ENCODE measurements at places on chromosomes 4 and X.
A peak's percentile ranks its signal among the peaks of the same experiment; 100 is the strongest.

- DNase-seq: no peak
Observed at GRCh38 chr4:89266128-89266527, 41.5 kb downstream of the GPRIN3 start.

DNA sequence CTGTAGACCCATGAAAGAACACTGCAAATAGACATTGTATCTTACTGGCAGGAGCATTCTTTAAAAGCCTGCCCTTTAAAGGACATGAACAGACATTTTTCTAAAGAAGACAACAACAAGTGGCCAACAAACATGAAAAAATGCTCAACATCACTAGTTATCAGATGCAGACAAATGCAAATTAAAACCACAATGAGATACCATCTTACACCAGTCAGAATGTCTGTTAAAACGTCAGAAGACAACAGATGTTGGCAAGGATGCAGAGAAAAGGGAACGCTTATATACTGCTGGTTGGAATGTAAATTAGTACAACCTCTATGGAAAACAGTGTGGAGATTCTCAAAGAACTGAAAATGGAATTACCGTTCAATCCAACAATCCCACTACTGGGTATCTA lies 77.2 kb downstream of the ATP10D start:
- no peak for DNase-seq

- peak; percentile 45 for DNase-seq
Observed at GRCh38 chr4:11106759-11107158, 321.9 kb downstream of the HS3ST1 start.

DNA sequence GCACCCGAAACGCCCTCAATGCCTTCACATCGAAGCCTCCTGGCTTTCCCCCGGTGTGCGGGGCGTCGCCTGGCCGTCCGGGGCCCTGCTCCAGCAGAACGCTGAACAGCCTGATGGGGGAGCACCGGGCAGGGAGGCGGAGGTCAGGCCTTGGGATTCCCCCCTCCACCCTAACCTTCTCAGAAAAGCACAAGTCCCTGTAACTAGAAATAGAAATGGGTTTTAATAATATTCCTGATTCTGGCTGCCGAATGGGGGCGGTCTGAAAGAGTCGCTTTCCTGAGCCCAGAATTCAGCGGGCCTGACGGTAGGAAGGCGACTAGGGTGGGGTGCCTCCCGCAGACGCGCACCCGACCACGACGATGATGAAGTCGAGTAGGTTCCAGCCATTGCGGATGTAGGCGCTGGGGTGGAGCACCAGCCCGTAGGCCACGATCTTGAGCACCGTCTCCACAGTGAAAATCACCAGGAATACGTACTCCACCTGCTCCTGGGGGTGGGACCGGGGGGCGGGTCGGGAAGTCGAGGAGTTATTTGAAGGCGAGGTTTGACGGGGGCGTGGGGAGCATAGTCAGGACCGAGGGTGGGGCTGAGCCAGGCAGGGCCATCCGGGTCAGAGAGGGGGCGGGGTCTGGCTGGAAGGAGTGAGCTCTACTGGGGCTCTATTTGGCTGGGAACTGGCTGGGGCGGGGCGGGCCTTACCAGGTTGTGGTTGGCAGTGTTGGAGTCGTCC lies 2.5 kb downstream of the CACNA1F start:
- peak; percentile 51 for DNase-seq

- no peak for DNase-seq
Observed at GRCh38 chr4:123480706-123481418, 84.3 kb downstream of the SPRY1 start.

DNA sequence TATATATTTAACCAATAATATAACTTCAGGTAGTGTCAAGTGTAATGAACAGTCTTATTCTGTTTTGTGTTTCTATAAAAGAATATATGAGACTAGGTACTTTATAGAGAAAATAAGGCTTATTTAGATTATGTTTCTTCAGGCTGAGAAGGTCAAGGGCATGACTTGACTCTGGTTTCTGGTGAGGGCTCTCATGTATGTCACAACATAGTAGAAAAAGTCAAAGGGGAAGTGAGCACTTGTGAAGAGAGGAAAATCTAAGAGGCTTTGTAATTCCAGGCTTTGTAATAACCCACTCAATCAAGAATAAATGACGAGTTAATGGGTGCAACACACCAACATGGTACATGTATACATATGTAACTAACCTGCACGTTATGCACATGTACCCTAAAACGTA lies 27.6 kb downstream of the PRR32 start:
- no peak for DNase-seq

DNA sequence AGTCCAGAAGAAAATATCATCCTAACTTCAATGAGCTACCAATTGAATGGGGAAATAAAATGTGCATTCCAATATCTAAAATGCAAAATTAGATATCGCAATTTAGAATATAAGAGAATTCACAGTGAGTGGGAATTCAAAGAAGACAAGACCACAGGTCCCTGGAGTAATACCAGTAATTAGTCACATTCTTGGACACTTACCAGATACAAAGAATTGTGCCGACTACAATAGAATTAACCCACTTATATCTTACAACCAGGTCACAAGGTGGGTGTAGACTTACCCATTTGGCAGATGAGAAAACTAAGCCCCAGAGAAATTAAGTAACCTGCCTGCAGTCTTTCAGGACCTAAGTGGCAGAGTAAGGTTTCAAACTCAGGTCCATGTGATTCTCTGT lies 84.3 kb upstream of the C1QTNF7 start:
- DNase-seq: no peak

GRCh38 chr4:156999175-156999517 lies 27.5 kb upstream of the PDGFC start:
- peak; percentile 47 for DNase-seq

GRCh38 chr4:19195696-19196095 lies 1056.0 kb upstream of the SLIT2 start:
- DNase-seq: no peak

DNA sequence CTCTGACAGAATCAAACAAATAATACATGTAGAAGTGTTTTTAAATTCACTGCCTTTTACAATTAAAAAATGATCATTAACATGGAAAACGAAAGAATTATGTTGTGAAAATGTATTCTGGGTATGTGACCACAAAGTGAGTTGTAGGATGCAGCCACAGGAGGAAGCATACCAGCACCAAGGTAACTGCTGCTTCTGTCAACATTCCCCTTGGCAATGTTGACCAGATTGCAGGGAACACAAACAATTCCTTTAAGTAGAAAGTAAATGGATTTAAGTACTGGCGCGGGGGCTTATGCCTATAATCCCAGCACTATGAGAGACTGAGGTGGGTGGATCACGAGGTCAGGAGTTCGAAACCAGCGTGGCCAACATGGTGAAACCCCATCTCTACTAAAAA lies 1877.9 kb upstream of the PCDH7 start:
- DNase-seq: no peak

- peak; percentile 25 for DNase-seq
Observed at GRCh38 chrX:136157187-136157586, 9.9 kb downstream of the FHL1 start.

GRCh38 chr4:117783716-117784115 lies 250.6 kb upstream of the NDST3 start:
- DNase-seq: no peak

- peak; percentile 39 for DNase-seq
Observed at GRCh38 chrX:15973299-15973698, 118.7 kb upstream of the AP1S2 start.

GRCh38 chr4:88989990-88990389 lies 67.0 kb downstream of the FAM13A start:
- DNase-seq: no peak

- peak; percentile 69 for DNase-seq
Observed at GRCh38 chrX:97563531-97564133, 679.9 kb downstream of the RPA4 start.

DNA sequence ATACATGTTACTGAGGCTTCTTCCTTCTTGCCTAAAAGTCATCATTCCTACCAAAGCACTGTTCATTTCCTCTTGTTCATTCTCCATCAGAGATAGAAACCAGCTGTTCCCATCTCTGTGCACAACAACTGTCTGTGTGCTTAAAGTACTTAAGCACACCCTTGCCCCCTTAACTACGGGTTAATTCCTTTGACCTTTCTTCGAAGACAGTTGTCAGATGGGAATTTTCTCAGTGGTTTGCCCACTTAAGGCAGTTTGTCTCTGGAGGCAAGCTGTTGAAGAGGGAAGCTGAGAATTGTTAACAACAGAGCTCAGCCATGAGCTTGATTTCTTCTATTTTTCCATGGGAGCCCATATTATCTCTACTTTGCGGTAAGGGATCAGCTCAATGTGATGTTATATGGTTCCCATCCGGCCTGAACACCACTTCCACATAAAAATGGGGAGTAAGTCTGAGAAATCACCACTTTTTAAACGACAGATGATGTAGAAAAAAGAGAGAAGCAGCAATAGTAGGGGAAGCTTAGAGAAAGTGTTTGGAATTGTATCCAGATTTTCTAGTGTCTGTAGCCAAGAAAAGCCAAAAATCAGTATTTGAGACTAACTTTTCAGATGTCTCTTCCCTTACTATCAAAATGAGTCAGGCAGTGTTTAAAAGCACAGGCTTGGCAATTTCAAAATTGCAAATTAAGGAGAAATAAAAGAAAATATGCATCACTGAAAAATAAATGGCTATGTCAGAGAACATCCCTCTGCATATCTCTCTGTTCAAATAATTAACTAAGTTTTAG lies 194.4 kb downstream of the SLIT2 start:
- DNase-seq: no peak

DNA sequence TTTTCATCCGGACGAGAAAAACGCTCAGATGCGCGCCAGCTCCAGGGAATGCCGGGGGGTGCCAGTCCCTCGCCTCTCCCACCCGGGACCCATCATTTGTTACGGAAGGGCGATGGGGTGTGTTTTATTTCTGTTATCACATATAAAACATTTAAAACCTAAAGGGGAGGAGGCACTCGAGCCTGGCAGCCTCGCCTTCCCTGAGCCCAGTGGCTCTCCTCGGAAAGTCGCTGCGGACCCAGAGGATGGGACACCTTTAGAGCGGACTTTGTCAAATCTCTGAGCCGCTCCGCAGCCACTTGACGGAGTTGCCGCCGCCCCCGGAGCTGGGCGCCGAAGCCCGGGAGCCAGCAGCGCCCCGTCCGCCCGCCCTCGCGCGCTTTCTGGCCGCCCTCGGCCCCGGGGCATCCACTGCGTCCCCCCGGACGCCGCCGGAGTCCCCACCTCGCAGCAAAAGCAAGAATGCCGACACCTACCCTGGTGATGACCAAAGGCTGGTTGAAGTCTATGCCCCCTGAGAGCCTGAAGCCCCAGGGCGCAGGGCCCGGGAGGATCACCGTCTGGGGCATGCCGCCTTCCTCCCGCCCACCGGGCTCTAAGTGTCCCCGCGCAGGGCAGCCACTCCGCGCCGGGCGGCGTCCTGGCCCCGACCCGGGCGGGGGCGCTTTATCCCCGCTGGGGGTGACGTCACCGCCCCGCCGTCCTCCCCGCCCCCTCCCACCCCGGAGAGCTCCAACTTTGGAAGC lies at the start of gene PDLIM3:
PDLIM3 (minus strand) TSS at position 642 of the 746 bp plus-strand sequence; CDS start at position 569, 73 bp downstream.
- no peak for DNase-seq

GRCh38 chrX:30065226-30065625 lies 150.1 kb upstream of the MAGEB2 start:
- no peak for DNase-seq

DNA sequence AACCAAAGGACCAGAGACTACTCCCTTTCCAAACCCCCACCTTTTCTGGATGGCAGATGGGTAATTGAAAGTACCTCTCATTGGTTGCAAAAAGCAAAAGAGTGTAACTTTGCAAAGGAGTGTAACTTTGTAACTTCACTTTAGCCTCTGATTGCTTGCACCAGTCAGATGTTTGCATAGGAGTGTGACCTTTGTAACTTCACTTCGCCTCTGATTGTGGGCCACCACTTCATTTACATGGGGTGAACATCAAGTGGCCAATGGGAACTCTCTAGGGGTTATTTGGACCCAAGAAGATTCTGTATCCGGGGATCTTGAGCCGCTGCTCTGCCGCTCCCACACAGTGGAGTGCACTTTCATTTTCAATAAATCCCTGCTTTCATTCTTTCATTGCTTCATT lies 9.9 kb upstream of the SLC25A43 start:
- DNase-seq: no peak

DNA sequence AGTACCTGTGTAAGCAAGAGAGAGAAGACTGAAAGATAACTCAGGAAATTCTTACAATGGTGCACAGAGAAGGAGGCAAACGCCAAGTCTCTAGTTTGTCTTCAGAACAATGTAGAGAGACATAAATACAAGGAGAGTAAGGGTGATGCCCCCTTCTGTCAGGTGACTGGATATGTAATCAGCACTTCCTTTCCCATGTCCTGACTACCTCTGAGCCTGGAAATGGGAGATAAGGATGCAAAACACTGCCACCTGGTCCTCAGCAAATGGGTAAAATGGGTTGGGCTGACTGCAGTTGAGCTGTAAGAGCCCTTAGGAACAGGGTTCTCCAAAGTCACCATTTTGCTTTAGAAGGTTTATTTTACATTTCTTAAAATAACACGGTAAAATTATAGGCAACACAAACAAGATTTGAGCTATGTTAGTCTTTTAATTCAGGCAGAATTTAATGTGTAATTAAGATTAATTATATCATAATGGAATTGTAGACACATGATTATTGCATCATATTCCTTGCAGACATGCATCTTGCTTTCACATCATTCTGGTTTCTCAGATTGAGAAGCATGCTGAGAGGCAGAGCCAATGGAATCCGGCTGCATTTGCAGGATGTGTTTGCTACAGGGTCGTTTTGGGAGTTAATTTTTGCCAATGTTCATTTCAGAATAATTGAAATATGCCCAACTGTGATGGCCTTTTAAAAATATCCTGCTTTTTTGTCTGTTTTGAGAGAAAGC lies 37.2 kb upstream of the ARX start:
- DNase-seq: no peak

GRCh38 chrX:67543818-67544217 lies at the start of gene AR:
TSS of gene AR (plus strand) at chrX:67544021. CDS start at chrX:67545147, 1,126 bp downstream.
- peak; percentile 14 for DNase-seq

DNA sequence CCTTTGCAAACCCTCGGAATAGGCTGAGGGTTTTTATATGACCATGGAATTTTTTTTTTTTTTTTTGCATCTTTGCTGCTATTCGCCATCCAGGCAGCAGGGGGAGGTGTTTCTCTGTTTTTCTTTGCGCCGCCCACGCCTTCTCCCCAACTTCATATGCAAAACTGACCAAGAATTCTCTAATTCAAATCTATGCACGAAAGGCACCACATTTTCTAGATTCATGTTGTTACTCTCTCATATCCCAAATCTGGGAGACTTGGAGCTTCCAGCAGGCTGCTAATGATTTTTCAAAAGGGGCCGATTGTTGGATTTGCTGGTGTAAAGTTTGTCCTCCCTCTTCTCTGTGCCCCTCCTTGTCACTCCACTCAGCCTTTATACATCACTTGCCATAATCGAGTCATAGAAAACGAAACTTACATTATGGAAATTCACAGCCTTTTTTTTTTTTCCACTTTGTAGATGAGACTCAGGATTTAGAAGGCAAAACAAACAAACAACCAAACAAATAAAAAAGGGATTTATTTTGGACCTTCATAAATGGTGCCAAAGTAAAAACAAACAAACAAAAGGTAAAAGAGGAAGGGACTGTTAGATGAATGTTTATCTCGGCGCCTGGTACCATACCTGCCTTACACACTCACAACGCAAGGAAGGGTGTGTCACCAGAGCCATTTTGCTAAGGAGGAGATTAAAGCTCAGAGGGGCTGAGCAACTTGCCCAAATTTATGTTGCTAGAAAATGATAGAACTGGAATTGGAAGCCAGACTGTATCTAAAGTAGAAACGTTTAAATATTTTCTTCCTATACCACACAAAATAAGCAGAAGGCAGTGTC lies 29.3 kb upstream of the BOD1L1 start:
- DNase-seq: peak; percentile 92
